ENCODE measurements at places on chromosomes 3 and 15.

GRCh38 chr3:13235079-13235478, 161.8 kb upstream of the IQSEC1 start:
- DNase-seq, result no peak

GRCh38 chr15:60595665-60596064, 116.7 kb upstream of the ICE2 start:
- DNase-seq, result no peak

GRCh38 chr15:70708839-70709238, 54.5 kb downstream of the UACA start:
- DNase-seq, result no peak

DNA sequence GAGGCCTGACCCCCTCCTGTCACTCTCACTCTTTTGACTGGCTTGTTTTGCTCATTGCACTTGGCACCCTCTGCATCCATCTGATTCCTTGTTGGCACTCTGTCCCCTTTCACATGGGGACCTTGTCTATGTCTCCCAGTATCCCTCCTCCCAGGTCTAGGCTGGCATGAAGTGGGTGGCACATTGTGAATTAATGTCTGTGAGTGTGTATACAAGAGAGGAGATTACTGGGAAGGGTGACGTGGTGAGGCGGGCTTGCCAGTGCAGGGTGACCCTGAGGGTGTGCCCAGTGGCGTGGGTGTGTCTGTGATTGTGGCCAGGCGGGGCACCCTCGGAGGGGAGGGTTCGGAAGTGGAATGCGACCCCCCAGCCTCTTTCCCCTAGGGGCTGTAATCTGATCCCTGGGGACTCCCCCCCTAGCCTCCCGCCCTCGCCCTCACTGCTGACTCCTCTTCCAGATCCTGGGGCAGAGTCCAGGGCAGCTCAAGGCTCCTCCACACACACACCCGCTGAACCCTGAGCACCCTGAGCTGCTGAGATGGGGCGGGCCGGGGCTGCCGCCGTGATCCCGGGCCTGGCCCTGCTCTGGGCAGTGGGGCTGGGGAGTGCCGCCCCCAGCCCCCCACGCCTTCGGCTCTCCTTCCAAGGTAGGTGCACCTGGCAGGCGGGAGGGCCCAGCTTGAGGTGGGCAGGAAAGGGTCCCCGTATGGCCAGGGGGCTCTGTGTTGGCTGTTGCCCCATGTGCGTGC, at the start of gene SEMA3B:
SEMA3B (plus strand) TSS at position 445 of the 749 bp plus-strand sequence; CDS start at position 539, 94 bp downstream.
- DNase-seq, result no peak

GRCh38 chr3:73719861-73720260, 95.1 kb upstream of the PDZRN3 start:
- DNase-seq, result no peak

DNA sequence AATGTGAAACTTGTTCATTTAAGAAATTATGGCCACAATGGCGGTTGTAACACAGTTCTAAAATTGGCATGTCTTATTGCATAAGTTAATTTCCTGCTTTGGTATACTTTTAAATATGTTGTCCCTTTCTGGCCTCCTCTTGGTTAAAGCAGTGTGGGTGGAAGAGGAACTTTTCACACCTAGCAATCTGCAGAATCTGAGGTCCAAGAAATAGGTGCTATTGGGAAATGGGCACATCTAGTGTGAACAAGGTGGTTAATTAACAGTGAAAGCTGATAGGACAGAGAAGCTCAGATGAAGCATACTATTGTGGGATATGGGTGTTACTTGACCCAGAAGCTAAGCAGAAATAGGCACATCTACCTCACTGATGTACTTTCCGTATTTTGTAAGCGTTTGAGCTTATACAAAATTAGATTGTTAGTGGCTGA, 10.6 kb downstream of the CMC1 start:
- DNase-seq, result no peak

- DNase-seq, result peak; percentile 13
Observed at GRCh38 chr3:156161172-156161571, 40.8 kb downstream of the KCNAB1 start.

DNA sequence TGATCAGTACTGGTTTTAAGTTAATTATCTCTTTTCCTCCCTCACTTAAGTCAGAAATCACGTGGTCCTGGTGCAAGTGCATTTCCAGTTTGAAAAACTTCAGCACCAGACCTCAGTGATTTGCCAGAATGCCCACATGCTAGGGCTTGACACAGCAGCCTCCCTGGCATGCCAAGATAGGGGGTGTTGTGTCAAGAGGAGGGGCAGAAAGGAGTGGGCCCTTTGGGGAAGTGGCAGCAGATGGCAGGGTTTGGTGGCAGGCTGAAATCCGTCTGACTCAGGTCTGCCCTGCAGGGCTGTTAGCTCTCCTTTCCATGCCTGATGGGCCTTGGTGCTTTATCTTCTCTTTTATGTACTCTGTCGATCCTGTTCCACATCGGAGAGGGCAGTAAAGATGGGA, 23.4 kb downstream of the PXK start:
- DNase-seq, result no peak

DNA sequence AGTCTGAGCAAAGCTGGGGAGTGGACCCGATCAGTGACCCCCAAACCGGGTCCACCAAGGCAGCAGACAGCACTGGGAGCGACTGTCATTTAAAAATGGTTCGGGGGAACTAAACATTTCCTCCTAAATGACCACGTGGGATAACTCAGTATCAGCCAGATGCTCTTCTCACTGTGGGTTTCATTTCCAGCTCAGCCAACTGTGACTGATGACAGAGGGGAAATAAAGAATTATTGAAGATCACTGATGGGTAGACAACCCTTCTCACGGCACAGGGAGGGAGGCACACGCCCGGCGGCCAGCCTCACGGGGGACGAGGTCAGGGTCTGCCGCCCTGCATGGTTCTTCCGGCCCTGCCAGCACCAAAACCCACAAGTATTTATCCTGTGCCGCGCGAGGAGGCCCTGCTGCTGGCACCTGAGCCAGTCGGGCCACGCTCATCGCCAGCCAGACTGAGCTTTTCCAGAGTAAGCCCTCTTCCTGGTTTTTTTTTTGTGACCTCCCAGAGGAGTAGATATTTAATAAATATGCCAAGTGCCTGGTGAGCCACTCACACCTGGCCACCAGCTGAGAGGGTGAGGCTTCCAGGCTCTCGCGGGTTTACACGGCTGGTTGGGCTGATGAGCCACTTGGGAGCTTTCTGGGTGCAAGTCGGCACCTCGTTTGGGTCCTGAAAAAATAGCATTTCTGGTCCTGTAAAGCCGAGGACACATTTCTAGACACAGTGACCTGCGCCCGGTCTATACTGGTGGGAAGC, 6.2 kb downstream of the MELTF start:
- no peak for DNase-seq

DNA sequence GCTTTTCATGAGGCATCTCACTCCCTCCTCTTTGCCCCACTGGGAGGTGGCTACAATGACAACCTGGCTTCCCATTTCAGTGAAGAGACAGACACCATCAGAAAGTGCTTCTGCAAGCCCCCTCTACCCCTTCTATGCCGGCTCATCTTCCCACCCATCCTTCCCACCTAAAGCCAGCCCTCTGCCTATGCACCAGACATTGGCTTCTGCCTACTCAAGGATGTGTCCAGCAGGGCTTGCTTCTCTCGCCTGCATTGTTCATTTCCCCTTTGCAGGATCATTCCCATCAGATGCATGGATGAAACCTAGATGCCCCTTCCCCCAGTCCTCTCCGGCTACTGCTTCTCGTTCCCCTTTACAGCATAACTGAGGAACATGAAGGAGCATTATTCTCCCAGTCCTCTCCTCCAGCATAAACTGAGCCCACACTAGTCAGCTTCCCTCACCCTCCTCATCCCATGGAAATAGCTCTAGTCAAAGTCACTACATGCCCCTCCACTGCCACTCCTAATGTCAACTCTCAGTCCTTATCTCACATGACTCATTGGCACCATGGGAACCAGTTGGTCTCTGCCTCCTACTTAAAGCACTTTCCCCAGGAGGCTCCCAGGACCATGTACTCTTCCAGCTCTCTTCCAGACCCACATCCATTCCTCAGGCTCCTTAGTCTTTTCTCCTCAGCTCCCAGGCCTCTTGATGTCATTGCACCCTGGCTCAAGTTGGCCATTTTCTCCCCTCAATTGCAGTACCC, 47.9 kb downstream of the TM2D3 start:
- no peak for DNase-seq

DNA sequence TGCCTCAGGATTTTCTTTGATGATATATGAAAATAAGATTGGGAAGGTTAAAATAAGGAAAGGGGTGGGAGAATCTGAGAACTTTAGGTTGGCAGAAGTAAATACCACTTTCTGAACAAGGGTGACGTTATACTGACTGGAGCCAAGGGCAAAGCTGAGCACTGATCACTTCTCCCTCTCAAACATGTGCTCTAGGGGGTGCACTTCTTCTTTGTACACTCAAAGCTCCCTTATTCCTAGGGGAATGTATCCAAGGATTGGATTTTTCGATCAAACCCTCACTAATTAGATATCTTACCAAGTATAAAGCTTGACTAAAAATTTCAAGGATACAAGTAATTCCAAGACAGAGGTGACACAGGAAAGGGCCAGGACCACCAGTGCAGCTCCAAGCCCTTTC, 243.9 kb upstream of the UMPS start:
- DNase-seq, result no peak

DNA sequence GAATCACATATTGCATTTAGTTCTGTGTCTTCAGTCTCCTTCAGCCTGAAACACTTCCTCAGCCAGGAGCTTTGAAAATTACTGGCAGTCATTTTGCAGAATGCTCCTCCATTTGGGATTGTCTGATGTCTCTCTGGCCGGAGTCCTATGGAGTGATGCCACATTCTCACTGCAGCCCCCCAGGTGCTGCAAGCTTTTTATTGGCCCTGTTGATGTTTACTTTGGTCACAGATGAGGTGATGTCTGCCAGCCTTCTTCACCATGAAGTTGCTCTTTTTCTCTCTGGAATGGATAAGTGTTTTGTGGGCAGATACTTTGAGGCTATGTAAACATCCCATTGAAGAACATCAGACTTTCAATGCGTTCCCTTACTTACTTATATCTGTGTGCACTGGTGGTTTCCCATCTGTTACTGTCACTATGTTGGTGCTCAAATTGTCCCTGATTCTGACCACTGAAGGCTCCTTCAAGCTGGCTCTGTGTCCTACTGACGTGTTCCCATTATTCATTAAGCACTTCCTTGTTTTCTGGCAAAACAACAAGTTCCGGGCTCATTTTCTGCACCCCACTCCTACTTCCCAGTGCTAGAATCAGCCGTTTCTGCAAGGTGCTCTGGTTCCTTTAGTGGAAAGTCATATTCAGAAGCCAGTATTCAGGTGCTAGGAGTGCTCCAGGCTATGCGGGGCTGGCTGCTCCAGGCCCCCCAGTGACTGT, 1.4 kb upstream of the CLEC3B start:
- no peak for DNase-seq

DNA sequence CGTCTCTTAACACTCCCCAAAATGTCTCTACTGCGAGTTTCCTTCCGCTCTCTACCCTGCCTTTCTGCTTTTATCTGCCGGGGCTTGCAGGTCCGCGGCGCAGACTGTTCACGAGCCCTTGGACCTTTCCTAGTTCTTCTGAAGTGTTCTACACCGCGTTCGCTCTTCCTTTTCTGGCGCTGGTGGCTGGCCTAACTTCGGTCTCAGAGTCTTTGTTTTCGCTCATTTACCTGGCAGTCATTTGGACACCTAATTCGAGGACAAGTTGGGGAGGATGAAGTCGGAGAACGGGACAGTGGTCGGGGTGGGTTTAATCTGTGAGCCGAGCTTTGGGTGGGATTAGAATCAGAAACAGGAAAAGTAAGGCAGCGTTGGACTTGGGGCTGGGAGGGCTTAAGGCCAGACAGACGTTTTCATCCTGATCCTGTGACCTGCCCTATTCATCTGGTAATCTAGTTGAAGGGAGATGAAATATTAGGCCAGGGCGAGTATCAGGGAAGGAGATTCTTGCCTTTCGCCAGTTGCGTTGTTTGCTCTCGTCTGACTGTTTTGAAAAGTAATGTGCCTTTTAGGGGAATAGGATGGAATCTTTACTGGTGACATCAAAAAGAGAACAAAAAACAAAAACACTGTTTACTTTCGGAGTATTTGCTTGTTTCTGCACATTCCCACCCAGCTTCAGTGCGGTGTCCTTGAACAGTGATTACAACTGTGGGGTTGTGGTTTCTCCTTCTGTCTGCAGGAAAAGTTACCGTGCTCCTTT, 1.8 kb downstream of the DIPK2A start:
- DNase-seq, result peak; percentile 62

GRCh38 chr15:76905013-76905839, at the start of gene SCAPER:
SCAPER (minus strand) TSS chr15:76905340; CDS start chr15:76883817, 21,523 bp downstream.
- peak; percentile 88 for DNase-seq

GRCh38 chr3:27216295-27216855, 152.8 kb downstream of the NEK10 start:
- DNase-seq, result no peak

DNA sequence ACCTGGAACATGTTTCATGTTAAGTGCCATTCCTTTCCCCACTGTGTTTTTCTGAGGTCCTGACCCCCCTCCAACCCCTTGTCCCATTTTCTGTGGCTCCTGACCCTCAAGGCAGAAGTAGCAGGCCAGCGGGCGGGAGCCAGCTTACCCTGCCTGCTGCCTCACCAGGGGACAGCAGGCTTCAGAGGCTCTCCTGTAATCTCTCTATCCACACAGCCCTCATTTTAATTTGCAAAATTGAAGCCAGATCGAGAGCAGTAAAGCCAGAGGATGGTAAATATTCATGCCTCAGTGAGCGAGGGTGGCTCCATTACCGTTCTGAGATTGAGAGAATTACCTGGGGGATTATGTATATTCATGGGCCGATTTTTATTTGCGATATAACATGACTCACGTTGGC, 147.6 kb downstream of the DNAJB8 start:
- no peak for DNase-seq

DNA sequence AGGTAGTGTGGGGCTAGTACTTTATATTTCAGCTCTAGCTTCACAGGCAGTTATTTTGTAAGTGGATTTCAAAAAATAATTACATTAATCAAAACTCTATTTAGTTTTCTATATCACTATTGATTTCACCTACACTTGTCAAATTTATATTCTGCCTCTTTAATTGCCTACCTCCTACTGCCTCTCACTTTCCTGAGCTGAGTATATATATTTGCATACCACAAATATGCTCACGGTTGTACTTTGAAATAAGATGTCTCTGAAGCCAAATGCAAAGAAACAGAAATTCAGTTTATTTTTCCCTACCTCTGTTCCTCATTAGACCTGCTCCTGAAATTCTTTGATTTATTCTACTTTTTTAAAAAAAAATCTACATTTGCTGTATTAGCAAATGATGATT, 309.3 kb upstream of the TGFBR2 start:
- DNase-seq, result no peak

DNA sequence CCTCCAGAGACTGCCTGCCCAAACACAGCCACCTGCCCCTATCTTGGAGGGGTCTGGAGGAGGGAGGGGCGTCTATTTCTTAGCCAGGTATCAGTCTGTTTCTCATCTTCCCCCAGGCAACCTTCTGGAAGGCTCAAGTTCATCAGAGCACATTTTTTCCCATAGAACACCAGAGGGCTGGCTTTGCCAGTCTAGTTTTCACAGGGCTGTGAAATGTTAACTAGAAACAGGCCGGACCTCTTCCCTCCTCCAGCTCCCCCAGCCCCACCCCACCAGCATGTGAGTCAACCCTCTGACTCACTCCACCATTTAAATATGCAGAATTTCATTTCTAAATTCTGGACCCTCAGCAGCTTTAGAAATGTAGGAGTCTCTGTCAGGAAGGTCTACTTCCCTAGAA, 66.9 kb downstream of the SLCO2A1 start:
- no peak for DNase-seq

- DNase-seq, result no peak
Observed at GRCh38 chr15:61084472-61084871, 144.6 kb downstream of the RORA start.

All from activated CD4-positive, alpha-beta T cell treated with anti-CD3 and anti-CD28 coated beads, Interleukin-2, amount 50 U/mL, for 1 hour (primary cell).